ENCODE measurements at places on chromosomes 2 and 18.

DNA sequence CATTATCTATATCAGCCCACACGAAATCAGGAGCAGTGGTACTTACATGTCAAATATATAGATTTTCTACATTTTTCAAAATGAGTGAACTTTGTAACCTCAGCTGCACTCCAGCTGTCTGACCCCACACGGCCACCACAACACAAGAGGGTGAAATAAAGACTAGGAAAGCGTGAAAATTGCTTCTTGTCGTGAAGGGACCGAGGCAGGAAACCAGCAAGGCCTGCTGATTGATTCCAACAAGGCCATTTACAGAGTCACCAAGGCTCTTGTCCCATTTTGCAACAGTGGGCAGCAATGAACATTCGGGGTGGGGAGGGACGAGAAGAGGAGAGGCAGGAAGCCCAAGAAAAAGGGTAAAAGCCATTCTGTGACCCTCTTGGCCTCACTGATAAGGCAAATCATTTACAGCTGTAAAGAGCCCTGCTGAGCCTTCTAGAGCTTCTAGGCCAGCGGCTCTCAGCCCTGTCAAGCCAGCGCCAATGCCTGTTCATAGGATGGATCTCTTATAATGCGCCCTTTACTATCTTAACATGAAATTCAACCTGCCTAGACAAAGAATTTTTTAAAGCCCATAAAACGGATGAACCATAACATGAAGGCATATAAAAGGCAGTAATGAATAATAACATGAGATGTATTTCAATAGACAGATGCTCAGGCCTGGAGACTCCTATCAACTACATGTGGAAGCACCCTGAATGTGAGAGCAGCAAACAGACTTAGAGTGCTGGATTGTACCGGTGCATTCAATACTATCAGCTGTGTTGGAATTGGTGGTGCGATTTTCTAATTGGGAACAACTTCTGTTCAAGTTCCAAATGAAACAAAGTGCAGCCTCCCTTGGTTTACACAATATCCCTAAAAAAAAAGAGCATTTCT lies 269.0 kb downstream of the CDCA7 start:
- DNase-seq, result no peak

GRCh38 chr2:42967959-42968674 lies 175.7 kb upstream of the HAAO start:
- DNase-seq, result no peak

DNA sequence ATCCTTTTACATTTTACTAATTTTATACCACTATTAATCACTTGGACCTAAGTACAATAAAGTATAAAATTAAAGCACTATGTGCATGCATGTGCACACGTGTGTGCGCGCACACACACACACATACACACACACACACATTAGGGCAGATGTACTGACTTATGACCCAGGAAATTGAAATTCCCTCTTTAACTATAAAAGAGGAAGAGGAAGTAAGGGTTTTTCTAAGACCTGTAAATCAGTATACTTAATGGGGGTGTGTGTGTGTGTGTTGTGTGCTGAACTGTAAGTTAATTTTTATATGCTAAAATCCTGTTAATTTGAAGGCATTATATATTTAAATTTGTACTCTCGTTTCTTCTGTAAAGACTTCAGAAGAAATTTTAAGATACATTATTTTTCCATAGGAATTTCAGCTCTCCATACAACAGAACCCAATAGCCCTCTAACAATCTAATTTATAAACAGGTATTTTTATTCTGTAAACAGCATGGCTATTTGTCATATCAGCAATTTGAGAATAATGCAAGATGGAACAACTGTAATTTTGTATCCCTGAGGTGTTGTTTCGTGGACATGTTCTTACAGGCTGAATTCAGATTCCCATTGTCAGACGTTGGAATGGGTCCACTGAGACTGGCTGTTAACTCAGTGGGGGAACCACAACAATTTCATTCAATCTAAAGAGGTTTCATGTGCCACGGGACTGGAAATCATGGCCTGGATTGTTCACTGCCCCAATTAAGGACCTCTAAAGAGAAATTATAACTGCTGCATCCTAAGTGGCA lies 90.9 kb downstream of the PLA2R1 start:
- no peak for DNase-seq

GRCh38 chr18:24400587-24400986 lies 3.0 kb upstream of the OSBPL1A start:
- no peak for DNase-seq

GRCh38 chr2:56185582-56186046 lies 1.8 kb downstream of the CCDC85A start:
- peak; percentile 43 for DNase-seq

Data from posterior cingulate gyrus (tissue), 11 donors.